Activated CD4-positive, alpha-beta T cell treated with anti-CD3 and anti-CD28 coated beads for 4 hours (primary cell): ENCODE measurements at places on chromosomes 1 and 21.

- no peak for DNase-seq
Observed at GRCh38 chr21:44987886-44988606, 48.2 kb downstream of the SLX9 start.

DNA sequence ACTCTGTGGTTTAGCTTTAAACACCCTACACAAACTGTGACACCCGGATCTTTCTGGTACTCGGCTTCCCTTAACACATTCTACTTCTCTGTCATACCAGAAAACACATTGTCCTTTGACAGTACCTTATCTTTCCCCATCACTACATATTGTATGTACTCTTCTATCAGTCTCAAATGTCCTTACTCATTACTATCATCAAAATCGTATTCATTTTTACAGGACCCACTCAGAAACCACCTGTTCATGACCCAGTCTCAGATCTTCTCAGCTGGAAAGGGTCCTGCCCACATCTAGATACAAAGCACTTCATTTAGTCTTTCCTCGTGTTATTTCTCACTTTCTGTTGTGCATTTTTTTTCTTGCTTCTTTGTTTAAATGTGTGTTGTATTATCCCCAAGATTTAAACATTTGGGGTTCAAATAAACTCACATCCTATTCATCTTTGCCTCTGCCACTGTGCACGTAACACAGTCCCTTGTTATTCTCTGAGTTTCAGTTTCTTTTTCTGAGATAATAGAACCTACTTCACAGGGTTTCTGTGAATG, 27.7 kb downstream of the CD34 start:
- no peak for DNase-seq

DNA sequence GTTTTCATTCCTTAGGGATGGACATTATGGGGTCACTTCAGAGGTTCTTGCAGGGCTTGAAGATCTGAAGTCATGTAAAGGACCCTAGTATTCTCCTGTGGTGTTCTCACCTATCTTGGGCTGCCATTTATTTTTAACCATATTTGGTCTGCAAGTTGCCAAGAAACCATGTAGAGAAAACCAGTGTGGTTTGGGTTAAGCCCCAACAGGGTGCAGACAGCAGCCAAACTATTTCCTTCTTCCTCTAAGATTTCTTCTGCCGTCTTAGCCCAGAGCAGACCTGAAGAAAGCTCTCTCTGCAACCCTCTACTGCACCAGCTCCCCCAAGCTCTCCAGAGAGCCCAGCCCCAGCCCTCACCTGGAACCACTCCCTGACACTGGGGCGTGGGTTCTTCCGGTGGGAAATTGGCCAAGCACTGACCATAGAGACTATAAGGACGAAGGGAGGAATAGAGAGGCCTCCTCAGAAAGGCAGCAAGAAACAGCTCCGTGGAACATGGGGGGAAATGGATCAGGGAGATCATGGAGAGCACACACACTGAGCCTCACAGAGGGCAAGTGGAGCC, 136.6 kb downstream of the SYF2 start:
- DNase-seq = no peak

- no peak for DNase-seq
Observed at GRCh38 chr1:94115900-94116436, 5.0 kb downstream of the ABCA4 start.

- DNase-seq = no peak
Observed at GRCh38 chr1:95222629-95223028, 11.4 kb upstream of the RWDD3 start.

DNA sequence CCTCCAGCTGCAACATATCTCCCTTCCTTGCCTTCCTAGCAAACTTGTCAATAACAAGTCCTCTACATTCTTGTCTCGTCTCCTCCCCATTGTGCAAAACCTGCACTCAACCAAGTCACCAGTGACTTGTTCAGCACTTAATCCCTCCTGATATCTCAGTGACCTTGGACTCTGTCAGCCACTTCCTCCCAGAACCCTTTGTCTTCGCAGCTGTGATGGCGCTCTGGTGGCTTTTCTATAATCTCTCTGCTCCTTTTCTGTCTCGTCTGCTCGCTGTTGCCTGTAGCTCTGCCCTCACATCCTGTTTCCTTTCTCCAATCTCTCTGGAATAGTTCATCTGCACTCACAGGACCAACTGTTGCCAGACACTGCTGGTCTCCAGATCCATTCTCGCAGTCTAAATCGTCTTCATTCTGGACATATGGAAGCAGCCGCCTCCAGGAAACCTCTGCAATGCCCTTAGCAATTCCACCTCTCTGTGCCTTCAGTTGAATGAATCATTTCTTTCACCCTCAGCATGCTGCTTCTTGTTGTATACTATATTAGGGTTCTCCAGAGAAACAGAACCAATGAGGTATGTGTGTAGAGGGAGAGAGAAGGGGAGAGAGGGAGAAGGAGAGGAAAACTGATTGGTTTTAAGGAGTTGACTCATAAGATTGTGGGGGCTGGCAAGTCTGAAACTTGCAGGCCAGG, 17.4 kb upstream of the IFNAR2 start:
- DNase-seq = no peak

GRCh38 chr1:21436488-21437340, 3.2 kb upstream of the NBPF3 start:
- DNase-seq = no peak

- peak; percentile 21 for DNase-seq
Observed at GRCh38 chr1:150186789-150187559, 37.3 kb downstream of the PLEKHO1 start.

- no peak for DNase-seq
Observed at GRCh38 chr1:103959565-103959964, 209.9 kb downstream of the AMY1C start.

GRCh38 chr1:78522136-78522535, 31.4 kb downstream of the PTGFR start:
- DNase-seq = no peak

DNA sequence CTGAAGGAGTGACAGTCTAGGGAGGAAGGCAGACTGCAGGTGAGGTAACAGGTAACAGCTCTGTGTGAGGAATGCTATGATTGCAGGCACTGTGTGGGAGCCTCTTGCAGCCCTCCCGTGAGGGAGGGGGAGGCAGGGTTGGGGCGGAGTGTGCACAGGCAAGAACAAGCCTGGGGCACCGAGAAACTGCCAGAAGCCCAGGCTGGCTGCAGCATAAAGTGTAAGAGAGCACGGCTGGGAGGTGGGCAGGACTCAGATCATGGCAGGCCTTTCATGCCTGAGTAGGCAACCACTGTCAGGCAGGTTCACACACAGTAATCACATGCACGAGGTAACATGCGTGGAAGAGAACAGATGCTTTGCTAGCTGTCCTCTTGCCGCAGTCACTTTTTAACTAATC, 11.3 kb upstream of the RHEX start:
- DNase-seq = no peak

DNA sequence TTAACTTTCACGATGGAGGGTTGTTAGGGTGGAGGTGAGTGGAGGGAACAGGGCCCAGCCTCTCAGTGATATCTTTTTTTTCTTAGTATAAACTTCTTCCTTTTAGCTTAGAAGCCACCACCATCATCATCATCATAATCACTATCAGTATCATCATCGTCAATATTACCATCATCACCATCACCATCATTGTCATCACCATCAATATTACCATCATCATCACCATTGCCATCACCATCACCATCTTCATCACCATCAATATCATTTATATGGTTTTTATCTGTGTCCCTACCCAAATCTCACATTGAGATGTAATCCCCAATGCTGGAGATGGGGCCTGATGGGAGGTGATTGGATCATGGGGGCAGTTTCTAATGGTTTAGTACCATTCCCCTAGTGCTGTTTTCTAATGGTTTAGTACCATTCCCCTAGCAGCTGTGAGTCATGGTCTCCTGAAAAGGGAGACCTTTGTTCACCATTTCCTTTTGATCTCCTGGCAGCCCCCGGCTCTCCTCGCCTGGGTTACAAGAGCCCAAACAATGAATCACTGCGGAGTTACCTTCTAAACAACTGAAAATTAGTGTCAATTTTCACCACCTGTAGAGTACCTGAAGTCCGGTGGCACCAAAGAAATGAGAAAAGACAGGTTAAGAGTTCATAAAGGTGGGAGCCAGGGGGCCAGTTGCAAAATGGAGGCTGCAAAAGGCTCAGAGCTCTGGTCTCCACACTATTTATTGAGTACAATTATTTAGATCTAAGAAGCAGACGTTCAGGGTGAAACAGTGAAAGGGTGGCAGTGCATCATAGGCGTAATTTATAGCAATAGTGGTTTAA, 3.1 kb upstream of the PLA2G2E start:
- DNase-seq = no peak

GRCh38 chr21:16550917-16551741, 821.3 kb downstream of the USP25 start:
- no peak for DNase-seq

- DNase-seq = no peak
Observed at GRCh38 chr1:44346184-44346583, 8.9 kb downstream of the ERI3 start.

DNA sequence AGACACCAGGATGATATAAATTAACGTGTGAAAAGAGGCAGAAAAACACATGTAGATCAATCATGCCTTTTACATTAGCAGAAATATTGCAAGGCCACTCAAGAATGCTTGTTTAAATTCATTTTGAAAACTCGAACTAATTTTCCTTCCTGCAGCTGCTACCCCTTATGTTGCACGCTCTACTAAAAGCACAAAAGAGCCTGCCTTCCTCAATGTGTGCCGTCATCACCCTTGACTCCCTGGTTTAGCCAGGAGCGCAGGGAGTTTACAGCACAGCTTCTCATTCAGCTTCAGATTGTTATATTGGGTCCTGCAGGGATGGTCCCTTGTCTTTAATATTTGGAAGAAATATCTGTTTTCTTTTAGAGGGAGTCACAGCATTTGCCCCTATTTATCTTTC, 10.1 kb upstream of the ST6GALNAC5 start:
- no peak for DNase-seq

- no peak for DNase-seq
Observed at GRCh38 chr1:90835661-90836344, 118.7 kb upstream of the BARHL2 start.
